Muscle of leg (tissue), 16 donors: ENCODE measurements at places on chromosomes 1 and 21.

- DNase-seq = no peak
Measured at GRCh38 chr1:213738658-213739057, 249.1 kb upstream of the PROX1 start.

GRCh38 chr1:201834621-201835020 lies 5.7 kb downstream of the IPO9 start:
- no peak for DNase-seq

DNA sequence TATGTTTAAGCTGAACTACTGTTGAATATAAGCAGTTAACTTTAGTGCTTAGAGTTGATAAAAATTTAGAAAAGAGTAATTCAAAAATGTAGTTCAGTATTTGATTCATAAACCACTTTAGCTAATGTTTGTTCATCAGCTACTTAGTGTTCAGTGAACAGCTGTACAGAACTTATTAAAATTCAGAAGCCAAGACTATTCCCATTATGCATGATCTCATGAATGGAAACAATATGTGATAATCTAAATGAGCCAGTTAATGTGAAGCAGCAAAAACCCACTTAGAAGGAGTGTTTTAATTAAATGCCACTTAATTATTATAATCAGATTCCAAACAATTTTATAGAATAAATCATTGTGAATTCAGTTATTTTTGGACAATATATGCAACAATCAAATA lies 92.9 kb upstream of the NEGR1 start:
- DNase-seq = peak; percentile 85

DNA sequence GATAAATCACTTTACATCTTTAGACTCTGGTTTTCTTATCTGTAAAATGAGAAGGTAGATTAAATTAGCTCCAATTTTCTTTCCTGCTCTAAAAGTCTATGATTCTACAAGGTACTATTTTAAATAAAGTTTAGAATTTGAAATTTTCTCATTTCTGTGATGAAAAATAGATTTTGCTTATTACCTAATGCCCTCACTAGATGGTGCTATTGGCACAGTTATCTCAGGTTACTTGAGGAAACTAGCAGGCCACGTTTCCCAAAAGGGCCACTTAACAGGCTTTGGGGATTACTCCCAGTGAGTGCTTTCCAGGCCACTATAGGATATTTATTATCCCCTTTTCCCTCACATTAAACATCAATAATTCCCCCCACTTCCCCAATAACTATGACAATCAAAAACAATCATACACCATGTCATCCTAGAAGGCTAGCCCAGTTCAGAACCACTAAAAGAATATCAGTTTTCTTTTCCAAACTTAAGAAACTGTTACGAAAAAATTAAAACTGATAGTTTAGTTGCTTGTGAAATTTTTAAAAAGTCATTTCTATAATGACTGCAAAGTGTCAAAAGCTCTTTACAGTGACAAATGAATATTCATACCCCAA lies 30.6 kb downstream of the OMA1 start:
- DNase-seq = peak; percentile 84

DNA sequence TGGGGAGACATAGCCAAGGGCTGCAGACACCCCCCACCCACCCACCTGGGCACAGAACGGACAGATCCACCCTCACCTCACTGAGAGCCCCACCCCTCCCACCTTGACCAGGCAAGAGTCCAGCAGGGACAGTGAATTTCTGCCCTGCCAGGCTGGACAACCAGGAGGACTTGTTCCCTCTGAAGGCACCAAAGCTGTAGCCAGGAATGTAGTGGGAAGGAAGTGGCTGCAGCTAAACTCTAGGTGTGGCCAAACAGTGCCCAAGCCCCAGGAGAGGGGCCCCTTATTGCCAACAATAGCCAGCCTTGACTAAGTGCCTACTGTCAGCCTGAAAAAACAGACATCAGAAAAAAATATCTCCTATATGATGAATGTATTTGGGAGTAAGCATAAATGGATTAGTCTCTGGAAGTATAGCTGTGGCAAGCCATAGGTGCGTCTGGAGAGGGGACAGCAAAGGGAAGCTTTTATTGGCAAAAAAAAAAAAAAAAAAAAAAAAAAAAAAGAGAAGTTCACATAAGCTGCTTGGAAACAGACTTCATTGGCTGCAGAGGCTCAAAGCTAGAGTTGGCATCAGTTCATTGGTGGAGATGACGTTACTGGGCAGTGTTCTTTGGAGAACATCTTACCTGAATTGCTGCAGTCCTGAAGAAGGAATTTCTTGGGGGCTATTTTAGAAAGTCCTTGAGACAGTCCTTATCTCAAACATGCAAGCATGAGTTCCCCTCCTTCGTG lies 64.1 kb upstream of the TMEM51 start:
- peak; percentile 30 for DNase-seq

GRCh38 chr21:38395581-38395980 lies 102.7 kb downstream of the ERG start:
- no peak for DNase-seq

- DNase-seq = no peak
Measured at GRCh38 chr1:224427346-224427745, 7.3 kb downstream of the WDR26 start.

GRCh38 chr1:41236781-41237180 lies 5.3 kb downstream of the SCMH1 start:
- DNase-seq = no peak

DNA sequence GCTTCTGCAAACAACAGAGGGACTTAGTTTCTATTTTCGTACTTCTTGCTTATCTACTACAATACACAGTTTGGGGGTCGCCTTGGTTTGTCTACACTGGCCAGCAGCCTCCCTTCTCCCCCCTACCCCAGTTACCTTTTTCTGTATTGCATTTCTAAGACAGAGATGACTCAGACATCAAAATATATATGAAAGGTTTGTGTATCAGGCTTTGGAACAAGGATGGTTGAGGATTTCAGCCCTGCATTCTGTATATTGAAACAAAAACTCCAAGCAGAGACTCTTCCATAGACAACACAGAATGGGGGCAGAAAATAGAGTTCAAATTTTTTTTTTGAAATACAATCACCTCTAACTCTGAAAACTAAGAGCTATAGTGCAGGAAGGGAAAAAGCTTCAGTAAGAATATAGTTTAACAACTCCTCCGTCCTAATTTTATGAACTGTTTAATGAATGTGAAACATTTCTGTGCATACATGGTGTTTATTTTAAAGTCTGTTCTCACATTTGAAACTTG lies 1.9 kb downstream of the SAMD13 start:
- peak; percentile 47 for DNase-seq

GRCh38 chr1:39105841-39106765 lies 80.0 kb downstream of the NDUFS5 start:
- DNase-seq = peak; percentile 68
